ENCODE measurements at places on chromosomes 3 and 15.
A peak's percentile ranks its signal among the peaks of the same experiment; 100 is the strongest.

DNA sequence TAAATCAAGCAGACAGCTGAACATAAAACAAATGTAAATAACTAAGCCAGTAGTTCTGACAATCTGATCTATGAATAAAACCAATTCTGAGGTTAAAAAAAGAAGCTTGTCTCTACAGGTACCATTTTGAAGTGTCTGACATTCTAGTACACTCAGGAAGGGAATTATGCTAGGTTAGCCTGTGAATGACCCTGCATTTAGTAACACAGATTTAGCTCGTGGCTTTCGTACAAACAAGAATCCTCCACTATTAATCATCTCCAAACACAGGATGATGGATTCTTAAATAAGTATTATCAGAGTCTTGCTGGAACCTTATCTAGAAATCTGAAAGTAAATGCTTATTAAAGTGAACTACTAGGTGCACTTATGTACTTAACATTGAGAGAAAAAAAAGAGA lies 1120.1 kb downstream of the ROBO1 start:
- no peak for DNase-seq

- DNase-seq: no peak
These were observed 2.8 kb downstream of the SHISA5 start for GRCh38 chr3:48501196-48501595.

DNA sequence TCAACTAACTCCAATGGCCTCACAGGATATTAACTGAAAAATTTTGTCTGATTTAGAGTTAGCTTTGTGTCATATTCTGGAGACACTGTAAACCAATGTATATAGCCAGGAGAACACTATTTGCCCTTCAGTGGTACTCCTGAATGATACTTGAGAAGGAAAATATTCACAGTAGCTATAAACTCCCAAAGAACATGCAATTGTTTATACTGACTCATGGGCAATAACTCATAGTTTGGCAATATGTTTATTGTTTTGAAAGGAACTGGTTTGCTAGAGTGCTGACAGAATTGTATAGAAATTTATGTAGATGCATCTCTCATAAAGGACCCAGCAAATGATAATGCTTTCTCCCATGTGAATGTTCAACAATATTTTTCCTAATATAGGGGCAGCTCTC lies 537.6 kb downstream of the PLOD2 start:
- DNase-seq: no peak

GRCh38 chr3:36894914-36895313 lies 49.9 kb downstream of the TRANK1 start:
- no peak for DNase-seq

- no peak for DNase-seq
These were observed 5.0 kb downstream of the MASP1 start for GRCh38 chr3:187286467-187287059.

GRCh38 chr3:164732166-164732565 lies 346.1 kb downstream of the SI start:
- no peak for DNase-seq

GRCh38 chr3:166461626-166462025 lies 624.4 kb upstream of the BCHE start:
- no peak for DNase-seq

- DNase-seq: no peak
These were observed 141.7 kb upstream of the LRIG1 start for GRCh38 chr3:66642484-66642883.

GRCh38 chr3:160130950-160131349 lies 94.3 kb upstream of the C3orf80 start:
- DNase-seq: no peak

- no peak for DNase-seq
These were observed 45.7 kb upstream of the DUT start for GRCh38 chr15:48285329-48286214.

- DNase-seq: no peak
These were observed 801.5 kb upstream of the EPHA6 start for GRCh38 chr3:96012939-96013338.

- DNase-seq: peak; percentile 38
These were observed 25.2 kb downstream of the OXNAD1 start for GRCh38 chr3:16290007-16290826.

GRCh38 chr3:170776887-170777563 lies 93.0 kb downstream of the RPL22L1 start:
- no peak for DNase-seq
